ENCODE measurements at places on chromosomes 4 and X.

GRCh38 chrX:66717926-66718325 is 79.0 kb upstream of the EDA2R start:
- DNase-seq = no peak

DNA sequence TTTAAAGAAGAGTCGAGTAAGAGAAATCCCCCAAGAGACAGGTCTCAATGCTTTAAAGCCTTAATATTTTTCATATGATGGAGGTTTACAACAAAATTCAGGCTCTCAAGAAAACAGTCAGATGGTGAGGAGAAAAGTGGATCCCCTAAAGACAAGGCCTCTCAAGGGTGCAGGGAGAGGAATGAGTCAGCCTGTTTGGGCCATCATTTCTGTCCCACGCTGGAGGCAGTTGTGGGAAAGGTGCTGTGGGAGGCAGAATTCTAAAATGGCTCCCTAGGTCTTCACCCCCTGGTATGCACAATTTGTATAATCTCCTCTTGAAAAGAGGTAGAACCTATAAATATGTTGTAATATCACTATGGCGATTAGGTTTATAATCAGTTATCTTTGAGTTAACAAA is 4.6 kb upstream of the TIFA start:
- DNase-seq = no peak

GRCh38 chr4:54898056-54898562 is 227.3 kb downstream of the KDR start:
- no peak for DNase-seq

DNA sequence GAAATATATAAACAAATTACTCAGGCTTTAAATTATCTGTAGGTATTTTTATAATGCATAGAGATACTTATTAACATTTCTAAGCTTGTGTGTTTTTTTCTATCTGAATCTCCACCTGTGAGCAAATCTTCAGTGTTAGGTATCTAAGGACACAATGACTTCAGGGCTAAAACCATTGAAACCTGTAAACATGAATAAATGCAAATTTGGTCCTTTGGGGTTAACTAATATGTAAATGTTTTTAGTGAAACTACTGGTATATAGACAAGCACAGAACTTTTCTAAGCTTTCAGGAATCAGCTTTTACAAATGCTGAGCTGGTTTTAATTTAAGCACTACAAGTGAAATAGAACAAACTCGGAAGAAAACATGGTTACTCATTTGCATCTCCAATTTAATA is 147.9 kb downstream of the FBXO8 start:
- DNase-seq = no peak

GRCh38 chr4:161555689-161556660 is 607.8 kb downstream of the FSTL5 start:
- no peak for DNase-seq

GRCh38 chr4:105710678-105711077 is 2.1 kb downstream of the GSTCD start:
- DNase-seq = no peak

DNA sequence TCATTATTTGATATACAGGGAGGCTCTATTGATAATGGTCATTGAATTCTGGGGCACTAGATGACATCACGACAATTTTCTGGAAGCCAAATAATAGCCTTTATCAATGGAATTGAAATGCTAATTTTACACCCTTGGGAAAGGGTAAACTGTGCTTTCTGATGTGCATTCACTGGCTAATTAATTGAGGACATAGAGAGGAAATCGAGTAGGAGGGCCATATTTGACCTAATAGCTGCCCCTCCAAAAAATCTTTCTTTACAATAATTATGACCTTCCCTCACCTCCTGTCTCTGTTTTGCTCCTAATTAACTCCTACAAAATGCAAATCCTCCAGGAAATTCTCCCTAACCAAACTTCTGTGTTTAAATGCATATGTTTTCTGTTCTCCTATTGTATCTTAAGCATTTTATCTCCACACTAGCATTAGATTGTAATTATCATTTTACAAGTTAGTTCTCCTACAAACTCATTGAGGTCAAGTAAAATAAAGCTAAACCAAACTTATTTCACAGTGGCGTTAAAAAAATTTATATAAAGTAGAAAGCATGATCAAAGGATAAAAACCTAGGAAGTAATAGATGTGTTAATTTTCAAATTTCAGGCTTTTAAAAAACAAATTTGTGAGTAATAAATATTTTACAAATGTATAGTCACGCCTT is 1414.0 kb upstream of the AGA start:
- no peak for DNase-seq

DNA sequence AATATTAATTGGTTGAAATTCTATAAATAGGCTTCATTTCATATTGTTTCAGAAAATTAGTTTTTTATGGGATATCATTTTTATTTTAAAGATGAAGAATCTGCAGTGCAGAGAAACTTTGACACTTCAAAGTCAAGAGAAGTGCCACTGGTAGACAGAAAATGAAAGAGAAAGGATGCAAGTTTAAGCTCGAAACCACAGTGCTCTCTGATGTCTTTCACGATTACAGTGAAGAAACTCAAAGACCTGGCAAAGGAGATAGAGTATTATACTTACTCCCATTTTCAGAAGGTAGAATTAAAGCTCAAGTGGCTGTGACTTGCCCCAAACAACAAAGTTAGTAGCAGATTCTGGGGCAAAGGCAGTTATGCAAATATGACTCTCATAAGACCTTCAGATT is 745.4 kb downstream of the TECRL start:
- DNase-seq = no peak

DNA sequence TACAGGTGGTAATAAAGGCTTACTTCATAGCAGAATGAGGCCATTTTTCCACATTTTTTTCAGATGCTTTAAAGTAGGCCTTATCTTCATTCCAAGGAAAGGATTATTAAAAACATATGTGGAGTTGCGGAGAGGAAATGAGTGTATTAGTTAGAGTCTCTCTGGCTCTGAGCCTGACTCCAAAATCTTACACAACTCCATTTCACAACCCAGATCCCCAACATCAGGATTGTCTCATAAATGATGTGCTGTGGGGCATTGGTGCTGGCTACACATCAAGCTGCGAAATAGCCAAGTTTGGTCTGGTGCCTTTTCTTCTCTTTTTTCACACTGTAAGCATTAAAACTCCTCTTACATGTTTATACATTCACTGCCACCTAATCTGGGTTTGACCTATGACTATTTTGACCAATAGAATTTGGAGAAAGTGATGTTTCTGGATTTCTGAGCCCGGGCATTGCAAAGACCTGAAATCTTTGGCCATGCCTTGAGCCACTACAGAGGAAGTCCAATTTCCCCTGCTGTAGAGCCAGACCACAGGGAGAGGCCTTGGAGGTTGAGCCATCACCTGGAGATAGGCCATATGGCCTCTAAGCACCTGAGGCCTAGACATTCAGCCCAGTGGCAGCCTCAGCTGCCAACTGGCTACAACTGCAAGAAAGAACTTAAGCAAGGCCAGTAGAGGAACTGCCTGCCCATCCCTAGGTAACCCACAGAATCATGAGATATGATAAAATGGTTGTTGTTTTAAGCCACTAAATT is 16.7 kb upstream of the SOD3 start:
- DNase-seq = no peak

DNA sequence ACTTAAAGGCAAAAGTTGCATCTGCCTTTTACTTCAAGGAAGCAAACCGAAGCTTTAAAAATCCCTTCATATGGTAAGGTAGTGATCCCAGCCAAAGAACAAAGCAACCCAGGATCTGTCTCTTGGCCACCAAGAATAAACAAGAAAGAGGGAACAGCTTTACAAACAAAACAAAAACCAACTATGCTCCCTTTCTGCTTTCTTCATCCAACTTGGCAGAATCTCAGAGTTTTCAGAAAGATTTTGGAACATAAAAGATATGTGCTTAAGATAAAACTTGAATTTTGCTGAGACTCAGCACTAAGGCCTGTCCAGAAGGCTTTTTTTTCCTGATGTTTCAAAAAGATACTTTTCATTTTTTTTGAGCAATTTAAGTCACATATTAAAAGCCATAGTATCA is 94.0 kb downstream of the COL4A6 start:
- no peak for DNase-seq

DNA sequence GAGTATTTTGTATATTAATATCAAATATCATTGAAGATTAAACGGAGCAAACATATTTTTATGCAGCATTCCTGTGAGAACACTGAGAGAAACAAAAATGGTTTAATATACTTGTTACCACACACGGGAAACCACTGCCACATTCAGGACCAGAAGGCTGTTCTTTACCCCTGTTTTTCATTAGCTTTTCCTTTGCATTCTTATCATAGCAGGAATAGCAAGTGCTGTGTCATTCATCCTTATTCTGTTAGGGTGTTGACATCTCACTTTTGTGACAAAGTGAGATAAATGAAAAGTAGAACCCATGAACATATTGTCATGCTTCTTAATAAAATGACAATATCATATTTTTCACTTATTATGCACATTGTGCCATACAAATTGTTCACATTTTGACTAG is 212.4 kb upstream of the NDST4 start:
- DNase-seq = no peak

GRCh38 chrX:77422891-77423648 is 24.1 kb upstream of the FGF16 start:
- no peak for DNase-seq
